ENCODE measurements at places on chromosomes 6 and 20.

- no peak for DNase-seq
Measured at GRCh38 chr6:7198833-7199800, 91.4 kb downstream of the RREB1 start.

DNA sequence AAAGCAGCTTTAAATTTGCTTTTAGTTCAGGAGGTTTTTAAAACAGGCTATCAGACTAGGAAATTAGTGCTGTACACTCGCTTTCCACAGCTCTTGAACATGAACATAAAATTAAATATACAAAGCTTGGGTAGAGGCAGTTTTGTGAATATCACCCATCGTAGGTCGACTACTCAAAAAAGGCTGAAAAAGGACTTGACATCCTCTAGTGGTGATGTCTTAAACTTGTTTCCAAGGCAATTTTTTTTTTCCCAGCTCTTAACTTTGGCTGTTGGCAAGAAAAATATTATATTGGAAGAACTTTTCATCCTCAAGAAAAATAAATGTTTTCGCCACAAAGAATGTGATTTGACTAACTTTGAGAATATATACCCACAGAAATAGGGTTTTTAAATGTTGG, 2.9 kb downstream of the MAP7 start:
- DNase-seq, result no peak

- no peak for DNase-seq
Measured at GRCh38 chr6:10847684-10848083, 9.3 kb upstream of the MAK start.

- no peak for DNase-seq
Measured at GRCh38 chr6:167236239-167236571, 54.9 kb upstream of the UNC93A start.

- DNase-seq, result no peak
Measured at GRCh38 chr20:49166534-49167449, 21.3 kb downstream of the STAU1 start.

DNA sequence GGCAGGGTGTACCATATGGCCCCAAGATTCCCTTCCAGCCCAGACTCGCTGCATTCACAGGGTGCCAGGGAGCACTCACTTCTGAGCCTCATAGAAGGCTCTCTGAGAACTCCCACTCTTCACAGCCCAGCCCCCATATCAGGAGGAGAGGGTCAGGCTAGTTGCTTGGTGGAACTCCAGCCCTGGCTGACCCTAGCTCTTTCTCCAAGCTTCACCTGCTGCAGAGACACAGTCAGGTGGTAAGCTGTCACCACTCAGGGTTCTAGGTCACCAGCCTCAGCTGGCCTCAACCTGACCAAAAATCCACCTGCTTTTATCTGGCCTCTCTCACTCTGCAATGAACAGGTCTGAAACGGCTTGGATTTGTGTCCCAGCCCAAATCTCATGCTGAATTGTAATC, 162.7 kb upstream of the MLN start:
- no peak for DNase-seq

GRCh38 chr20:16212790-16213189, 360.5 kb downstream of the KIF16B start:
- no peak for DNase-seq

DNA sequence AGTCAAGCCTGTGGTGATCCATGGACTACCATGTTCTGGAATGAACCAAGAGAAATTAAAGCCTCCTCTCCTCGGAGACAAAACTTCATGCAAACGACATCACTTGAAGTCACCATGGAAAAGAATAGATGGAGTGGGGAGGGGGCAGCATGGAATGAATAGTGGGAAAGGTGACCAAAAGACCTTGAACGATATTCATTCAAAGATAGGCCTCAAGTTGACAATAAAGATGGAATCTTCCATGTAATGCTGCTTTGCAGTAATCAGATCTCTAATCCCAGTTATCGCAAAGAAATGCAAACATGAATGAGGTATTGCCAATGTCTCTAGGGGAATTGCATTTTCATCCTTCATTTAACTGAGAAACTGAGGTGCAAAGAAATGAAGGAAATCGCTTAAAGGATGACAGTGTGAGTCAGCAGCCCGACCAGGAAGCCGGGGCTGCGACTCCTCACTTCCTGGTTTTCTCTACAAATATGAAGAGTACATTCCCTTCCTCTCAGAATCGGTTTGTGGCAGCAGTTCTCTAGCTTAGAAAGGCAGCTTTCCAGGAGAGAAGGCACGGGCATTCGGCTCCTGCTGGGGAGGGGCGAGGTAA, 65.6 kb upstream of the RREB1 start:
- DNase-seq, result no peak

GRCh38 chr6:118768441-118768840, 117.0 kb upstream of the CEP85L start:
- no peak for DNase-seq

DNA sequence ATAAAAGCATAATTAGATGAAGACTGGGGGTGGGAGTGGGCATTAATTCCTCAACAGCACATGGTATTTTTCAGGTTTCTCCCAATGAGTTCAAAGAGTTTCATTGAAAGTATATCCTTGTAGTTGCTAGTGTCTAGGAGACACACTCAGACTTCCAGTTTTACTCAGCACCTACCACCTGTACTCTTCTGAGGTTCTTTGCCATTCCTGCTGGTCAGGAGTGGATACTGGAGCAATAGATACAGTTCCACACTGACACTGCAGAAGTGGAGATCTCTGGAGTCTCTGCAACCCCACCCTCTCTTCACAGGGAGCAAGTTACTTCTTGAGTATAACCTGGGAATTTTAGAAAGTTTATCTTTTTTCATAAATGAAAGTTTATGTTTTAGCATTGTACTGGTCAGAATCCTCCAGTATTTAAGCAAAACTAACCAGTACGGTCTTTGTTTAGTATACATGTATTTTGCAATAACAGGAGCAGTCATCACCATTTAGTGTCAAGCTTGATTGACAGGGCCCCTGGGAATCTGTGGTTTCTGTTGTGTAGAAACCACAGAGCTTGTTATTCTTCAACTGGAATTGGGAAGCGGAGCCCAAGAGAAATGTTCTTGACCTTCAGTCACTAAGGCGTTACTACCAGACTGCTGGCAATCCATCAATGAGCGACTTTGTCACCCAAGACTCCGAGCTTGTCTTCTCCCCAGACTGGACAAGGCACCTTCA, 148.1 kb downstream of the ZDHHC14 start:
- DNase-seq, result no peak

DNA sequence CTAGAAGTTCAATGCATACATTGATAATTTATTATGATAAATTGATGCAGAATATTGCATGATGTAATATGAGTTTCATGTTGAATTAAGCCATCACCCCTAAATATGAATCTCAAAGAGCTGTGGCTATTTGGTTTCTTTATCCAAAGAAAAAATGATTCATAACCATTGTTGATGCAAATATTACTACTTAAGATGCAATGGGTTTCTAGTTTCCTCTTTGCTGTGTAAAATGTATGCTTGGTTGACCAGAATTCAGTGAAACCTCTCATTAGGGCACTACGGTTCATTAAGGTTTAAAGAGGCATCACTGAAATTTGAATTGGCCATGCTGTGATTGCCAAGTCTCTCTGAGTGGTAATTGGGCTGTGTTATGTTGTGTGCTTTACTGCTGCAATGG, 492.5 kb upstream of the FLRT3 start:
- no peak for DNase-seq

GRCh38 chr6:116328528-116328903, 42.2 kb upstream of the DSE start:
- DNase-seq, result no peak

- DNase-seq, result no peak
Measured at GRCh38 chr6:6884193-6884627, 223.6 kb upstream of the RREB1 start.

GRCh38 chr6:31577579-31577966, 2.2 kb downstream of the TNF start:
- no peak for DNase-seq

DNA sequence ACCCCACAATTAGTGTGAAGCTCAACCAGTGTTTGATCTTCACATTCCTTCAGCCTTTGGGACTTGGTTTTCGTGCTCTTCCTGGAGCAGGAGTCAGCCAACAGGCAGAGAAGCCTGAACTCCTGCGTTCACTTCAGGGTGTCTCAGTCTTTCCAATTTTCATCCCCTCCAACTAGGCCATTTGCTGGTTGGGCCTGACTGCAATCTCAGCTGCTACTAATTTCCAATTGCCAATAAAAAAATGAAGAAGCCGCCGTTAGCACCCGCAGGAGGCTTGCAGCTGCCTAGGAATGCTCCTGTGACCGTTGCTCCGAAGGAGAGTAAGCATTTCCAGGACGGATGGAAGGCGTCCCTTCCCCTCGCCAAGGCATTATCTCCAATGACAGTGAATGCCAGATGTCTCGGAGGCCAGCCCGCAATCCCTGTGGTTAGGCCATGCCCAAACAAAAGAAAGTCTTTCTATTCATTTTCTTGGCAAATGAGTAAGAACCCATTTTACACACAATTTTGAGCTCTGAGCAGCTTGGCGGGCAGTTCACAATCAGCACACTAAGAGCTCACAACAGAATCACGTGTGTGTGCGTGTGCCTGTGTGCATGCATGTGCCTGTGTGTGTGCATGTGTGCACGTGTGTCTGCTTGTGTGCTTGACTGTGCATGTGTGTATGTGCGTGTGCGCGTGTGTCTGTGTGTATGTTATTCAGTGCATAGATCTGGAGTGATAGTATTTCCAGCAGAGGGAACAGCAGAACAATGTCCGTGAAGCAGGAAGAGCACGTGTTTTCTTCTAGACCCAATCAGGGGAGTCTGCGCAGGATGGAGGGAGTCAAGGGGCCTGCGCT, 301.2 kb downstream of the SMOC2 start:
- DNase-seq, result no peak

Measured in stimulated activated CD8-positive, alpha-beta memory T cell treated with anti-CD3 and anti-CD28 coated beads, Interleukin-7, amount 100 ng/mL, for 48 hours (primary cell).